ENCODE measurements at places on chromosomes 5 and 9.

GRCh38 chr5:104297076-104297475 lies 734.5 kb upstream of the NUDT12 start:
- DNase-seq, result no peak

DNA sequence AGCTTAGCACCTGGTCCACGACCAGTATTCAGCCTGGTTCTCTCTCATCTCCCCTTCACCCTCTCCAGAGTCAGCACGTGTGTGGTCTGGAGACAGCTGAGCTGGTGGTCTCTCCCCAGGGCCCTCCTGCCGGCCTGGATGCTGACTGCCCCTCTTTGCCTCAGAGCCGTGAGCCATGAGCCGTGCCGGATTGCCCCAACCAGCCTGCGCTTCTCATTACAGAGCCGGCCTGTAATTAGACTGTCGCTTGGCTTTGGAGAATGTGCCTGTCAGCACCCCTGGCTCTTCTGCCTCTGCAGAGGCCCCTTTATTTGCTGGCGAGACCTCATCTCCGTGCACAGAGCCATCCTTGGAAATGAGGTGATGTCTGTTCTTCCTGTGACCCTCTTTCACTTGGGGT lies 118.7 kb upstream of the BOD1 start:
- DNase-seq, result no peak

DNA sequence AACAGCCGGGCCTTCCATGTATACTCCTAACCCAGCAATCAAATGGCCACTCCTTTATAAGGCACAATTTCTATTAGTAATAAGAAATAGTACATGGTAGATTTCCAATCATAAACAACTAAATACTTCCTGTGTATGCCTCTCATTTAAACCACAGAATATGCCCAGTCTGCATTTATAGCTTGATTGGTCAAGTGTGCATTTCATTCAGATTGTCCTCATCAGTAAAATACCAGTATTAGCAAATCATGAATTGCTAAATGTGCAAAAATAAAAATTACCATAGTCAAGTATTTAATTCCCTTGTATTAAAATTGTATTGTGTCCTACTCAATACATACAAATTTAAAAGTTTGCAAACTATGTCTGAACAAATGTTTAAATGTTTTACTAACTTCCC lies 406.2 kb downstream of the KDM4C start:
- no peak for DNase-seq

GRCh38 chr5:16050414-16050813 lies 129.2 kb downstream of the MARCHF11 start:
- DNase-seq, result no peak

DNA sequence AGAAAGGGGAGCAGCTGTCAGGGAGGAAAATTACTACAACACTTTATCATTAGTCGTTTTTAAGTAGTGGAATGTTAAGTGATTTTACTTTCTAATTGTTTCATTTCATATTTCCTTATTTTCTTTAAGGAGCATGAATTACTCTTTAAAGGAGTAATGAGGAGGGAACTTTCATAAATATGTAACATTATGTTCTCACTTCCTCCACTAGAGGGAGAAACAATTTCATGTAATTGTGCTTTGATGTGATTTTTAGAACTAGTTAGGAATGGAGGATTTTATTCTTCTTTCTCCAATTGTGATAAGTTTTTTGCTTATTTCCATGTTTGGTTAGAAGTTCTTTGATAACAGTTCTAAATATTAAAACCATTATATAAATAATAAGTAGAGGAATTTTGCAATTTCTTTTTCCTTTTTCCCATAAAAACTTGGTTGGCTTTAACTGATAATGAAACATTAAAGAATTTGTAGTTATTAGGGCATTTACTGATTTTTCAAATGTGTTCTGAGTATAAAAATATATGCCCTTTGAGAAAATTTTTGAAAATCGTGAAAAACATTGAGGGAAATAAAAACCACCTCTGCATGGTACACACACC lies 25.6 kb downstream of the CEP78 start:
- DNase-seq, result no peak

- peak; percentile 58 for DNase-seq
These were observed 95.8 kb upstream of the DAP start for GRCh38 chr5:10856683-10857337.

- DNase-seq, result no peak
These were observed 244.0 kb downstream of the GABRB2 start for GRCh38 chr5:161302559-161302958.

- DNase-seq, result no peak
These were observed 28.8 kb upstream of the PANK3 start for GRCh38 chr5:168607946-168608345.

DNA sequence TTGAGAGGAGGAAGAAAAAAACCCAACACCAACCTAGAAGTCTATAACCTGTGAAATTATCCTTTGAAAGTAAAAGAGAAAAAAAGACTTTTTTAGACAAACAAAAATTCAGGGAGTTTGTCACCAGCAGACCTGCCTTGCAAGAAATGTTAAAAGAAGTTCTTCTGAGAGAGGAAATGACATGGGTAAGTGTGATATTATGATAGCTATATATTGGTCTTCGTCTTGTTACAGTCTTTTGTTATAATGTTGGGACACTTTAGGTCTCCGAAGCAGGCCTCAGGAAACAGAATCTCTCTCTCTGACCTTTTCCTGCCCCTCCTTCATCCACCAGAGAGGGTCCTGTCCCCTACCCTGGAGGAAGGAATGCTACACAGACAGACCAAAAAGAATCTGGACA lies 16.6 kb upstream of the MLANA start:
- no peak for DNase-seq

GRCh38 chr5:12901696-12902095 lies 997.5 kb upstream of the CTNND2 start:
- no peak for DNase-seq

GRCh38 chr5:40492056-40492455 lies 187.7 kb upstream of the PTGER4 start:
- DNase-seq, result no peak

GRCh38 chr5:158968150-158968549 lies 131.6 kb downstream of the EBF1 start:
- no peak for DNase-seq

DNA sequence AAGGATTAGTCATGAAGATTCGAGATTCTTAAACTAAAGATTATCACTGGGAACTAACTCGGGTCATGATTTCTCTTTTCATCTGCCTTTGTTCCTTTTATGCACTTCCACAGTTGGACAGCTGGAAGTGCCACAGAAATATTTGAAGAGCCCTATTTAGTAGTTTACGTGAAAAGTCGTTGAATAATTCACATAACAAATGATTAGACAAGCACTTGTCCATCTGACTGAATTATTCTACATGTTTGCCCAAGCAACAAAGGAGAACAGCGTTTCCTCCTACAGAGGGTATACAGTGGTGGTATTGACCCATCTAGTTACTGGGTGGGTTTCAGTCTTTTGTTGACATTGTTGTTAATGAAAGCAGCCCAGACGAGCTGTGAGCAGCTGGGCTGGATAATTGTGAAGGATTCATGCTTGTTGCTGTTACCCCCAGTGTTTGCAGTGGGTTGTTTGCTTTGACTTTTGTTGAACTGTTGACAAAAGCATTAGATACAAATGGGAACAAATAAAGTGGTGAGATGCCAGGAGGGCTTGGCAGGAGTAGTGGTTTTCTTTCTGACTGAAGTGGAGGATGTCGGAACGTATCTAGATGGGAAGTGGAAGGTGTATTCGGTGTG lies 96.2 kb downstream of the TLE4 start:
- no peak for DNase-seq

- no peak for DNase-seq
These were observed 182.9 kb upstream of the MAP1B start for GRCh38 chr5:71924325-71924724.

DNA sequence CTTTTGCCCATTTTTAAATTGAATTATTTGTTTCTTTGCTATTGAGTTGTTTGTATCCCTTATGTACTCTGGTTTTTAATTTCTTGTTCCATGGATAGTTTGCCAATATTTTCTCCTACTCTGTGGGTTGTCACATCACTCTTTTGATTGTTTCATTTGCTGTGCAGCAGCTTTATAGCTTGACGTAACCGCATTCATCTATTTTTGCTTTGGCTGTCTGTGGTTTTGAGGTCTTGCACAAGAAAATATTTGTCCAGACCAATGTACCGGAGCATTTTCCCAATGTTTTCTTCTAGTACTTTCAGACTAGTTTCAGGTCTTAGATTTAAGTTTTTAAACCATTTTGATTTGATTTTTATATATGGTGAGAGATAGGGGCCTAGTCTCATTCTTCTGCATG lies 36.2 kb upstream of the ZNF366 start:
- no peak for DNase-seq

DNA sequence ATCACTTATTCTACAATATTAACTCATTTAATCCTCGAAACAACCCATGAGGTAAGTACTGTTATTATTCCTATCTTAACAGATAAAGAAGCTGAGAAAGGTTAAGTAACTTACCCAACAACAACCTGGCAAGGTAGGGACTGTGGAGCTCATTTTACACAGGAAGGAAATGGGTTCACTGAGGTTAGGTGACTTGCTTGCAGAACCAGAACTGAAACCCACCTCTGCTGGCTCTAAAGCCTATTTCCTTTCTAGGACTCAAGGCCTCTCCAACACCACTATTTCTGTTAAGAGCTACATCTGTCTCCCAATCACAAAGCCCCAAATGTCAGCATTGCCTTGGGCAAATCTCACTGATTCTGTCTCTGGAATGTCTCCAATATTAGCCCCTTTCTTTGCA lies 38.9 kb upstream of the IFNK start:
- no peak for DNase-seq

- no peak for DNase-seq
These were observed 41.0 kb downstream of the OTULIN start for GRCh38 chr5:14705556-14705955.

GRCh38 chr5:78591972-78592700 lies 56.4 kb downstream of the LHFPL2 start:
- no peak for DNase-seq

DNA sequence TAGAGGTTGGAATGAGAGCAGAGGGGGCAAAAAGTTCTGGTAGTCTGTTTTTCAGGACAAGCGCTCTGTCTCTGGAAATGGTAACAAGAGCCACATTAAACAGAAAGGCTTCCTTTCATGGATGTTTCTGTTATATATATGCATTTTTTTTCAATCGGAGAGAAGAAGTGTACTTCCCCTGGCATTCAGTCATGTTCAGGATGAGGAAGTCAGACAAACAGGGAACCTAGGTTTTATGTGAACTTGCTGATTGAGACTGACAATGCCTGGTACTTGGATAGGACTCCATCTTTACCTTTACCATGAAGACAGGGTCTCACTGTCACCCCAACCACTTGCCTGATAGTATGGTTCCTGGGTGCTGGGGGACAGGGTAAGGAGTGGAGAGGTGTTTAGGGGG lies 30.1 kb upstream of the ZBED3 start:
- no peak for DNase-seq

- DNase-seq, result no peak
These were observed 25.2 kb downstream of the PIK3R1 start for GRCh38 chr5:68240771-68241170.

GRCh38 chr5:170338933-170339779 lies 41.6 kb upstream of the LCP2 start:
- DNase-seq, result no peak

DNA sequence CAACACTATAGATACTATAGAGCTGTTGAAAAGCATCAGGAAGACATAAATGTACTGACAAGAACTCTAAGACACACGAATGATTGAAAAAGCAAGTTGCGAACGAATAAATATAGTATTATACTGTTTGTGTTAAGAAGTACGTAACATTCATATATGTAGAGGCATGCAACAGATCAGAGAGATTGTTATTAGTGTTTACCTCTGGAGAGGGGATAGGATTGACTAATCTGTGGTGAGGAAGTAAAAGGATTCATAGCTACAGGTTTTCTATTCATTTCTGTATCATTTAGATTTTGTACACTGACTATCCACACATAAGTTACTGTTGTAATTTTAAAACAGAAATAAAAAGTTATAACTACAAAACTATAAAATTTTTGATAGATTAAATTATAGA lies 147.6 kb upstream of the SV2C start:
- DNase-seq, result no peak

DNA sequence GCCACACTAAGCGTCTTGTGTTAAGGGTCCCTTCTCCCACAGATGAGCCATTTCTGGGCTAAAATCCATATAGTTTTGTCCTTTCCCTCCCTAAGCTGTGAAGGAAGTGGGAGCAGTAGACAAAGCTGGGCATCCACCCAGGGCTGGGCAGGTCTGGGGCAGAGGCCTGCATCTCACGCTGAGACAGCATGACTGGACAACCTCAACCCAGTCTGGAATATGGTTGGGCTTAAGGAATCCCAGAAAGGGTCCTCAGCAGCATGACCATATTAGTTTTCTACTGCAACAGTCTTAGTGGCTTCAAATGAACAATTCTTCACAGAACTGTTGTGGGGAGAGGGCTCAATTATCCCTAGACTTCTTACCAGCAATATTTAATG lies 173.8 kb downstream of the AUH start:
- DNase-seq, result no peak

DNA sequence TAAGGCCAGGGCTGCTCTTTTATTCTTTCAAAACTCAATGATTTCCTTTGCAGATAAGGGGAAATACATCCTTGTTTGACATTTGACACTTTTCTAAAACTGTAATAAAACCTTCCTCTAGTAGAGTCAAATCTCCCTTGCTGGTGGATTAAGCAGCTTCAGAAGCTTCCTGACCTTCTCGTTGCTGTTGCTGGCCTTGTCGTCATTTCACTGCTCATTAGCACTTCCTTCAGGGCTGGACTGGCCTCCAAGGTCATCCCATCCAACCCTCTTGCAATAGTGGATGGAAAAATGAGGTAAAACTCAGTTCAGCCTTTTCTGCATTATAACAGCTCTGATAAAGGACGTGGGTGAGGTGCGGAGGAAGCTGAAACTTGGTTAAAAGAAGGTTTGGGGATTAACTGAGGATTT lies 1.1 kb upstream of the ADAMTSL1 start:
- no peak for DNase-seq

DNA sequence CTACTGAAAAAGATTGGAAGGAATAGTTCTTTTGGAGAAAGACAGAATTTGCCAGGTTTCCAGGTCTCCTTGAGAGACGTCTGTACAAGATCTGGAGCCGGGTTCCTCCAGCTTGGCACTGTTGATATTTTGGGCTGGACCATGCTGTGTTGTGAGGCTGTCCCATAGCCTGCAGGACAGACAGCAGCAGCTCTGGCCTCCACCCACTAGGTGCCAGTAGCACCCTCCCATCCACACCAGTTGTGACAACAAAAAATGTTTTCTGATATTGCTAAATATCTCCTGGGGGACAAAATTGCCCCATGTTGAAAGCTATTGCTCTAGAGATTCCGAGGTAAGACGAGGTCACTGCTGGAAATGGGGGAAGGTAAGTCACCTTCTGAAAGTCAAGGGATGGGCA lies 287.7 kb upstream of the DAP start:
- no peak for DNase-seq

- no peak for DNase-seq
These were observed 215.7 kb upstream of the OTULINL start for GRCh38 chr5:14365831-14366430.

GRCh38 chr5:67004730-67005350 lies 191.8 kb downstream of the CD180 start:
- DNase-seq, result no peak

Data from liver (tissue), 10 donors.